Naive B cell (primary cell): ENCODE measurements at places on chromosomes 7 and 10.

GRCh38 chr7:46741938-46742540, 821.0 kb upstream of the IGFBP3 start:
- no peak for DNase-seq

DNA sequence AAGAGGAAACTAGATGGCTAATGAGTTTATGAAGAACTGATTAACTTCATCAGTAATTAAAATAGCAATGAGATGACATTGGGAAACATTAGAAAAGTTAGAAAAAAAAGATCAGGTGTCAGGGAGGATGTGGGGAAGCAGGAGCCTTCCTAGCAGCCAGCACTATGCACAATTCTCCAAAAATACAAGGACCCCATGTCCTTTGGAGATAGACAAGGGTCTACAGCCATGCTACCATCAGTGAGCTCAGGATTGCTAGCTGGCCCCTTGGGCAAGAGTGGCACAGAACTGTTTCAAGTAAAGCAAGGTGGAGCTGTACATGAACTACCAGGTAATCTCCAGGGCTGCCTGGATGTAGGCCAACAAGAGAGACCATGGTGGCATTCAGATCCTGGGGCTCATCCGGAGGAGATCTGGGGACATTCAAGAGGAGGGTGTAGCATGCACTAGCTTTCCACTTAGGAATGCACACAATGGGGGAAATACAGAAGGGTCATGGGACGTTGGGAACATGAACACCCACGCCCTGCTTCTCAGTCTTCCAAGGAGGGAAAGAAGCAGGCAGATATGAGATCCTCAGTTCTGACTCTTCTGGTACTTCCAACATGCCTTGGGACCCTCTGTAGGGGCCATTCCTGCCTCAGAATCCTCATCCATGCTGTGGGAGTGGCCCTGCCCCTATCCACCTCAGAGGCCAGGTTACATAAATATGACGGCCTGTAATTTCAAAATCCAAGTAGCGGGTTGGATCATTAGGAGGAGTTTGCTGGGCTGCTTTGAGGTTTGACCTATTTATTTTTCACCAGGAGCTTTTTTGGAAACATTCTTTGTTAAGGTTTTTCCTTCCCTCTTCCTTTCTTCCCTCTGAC, 82.2 kb upstream of the HABP2 start:
- DNase-seq, result no peak

- no peak for DNase-seq
Observed at GRCh38 chr10:3169673-3170072, 2.9 kb downstream of the PITRM1 start.

DNA sequence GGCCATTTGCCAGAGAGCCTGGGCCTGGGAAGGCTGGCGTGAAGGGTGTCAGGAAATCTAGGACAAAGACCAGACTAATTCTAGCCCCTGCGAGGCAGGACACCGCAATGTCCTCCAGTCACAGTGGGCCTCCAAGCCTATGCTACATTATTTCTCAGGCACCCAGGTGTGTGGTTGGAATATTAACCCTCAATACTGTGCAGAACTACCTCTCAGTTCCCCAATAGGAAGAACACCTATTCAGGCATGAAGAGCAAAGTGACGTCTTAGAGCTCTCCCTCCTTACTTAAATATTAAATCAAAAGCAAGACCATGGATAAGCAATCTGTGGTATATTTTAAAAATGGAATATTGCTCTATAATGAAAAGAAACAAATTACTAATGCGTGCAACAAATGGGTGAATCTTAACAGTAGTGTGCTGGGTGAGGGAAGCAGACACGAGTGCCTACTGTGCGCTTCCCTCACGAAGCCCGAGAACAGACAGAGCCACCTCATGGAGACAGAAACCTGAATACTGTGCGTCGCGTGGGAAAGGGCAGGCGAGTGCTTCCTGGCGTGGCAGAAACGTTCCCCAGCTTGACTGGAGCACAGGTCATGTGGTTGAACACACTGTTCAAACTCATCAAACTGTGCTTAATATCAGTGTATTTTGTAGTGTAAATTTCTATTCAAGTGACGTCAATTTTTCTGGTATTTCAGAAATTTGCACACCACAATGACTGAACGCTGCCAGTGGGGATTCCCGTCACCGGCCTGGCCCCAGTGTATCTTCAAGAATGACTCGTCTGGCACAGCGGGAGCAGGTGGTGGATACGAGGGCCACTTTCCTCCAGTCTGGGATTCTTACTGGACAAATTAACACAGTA, 15.5 kb upstream of the PTPRN2 start:
- DNase-seq, result no peak

- DNase-seq, result no peak
Observed at GRCh38 chr10:78578929-78579328, 489.8 kb upstream of the ZMIZ1 start.

DNA sequence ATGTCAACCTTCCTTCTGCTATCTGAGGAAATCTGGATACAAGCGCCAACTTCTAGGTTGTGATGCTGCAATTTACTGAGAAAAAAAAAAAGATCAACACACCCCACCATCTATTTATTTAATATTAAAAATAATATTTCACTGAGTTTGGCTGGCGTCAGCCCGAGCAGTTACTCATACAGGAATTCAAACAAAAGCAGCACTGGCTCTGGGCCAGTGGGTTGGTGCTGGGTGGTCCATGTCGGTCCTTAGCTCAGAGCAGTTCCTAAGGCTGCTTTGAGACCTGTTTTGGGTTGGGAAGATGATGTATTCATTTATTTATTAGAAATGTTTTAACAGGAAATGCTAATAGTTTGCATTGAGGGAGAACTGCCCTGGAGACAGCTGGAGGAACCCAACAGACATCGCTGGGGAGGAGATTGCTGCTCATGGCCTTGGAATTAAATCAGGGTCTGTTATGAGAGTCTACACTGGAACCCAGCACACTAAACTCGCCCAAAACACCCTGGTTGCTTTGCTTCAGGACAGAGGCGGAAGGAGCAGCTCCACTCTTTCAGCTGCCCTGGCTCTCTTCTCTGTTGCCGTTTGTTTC, 36.3 kb upstream of the GOT1 start:
- no peak for DNase-seq

DNA sequence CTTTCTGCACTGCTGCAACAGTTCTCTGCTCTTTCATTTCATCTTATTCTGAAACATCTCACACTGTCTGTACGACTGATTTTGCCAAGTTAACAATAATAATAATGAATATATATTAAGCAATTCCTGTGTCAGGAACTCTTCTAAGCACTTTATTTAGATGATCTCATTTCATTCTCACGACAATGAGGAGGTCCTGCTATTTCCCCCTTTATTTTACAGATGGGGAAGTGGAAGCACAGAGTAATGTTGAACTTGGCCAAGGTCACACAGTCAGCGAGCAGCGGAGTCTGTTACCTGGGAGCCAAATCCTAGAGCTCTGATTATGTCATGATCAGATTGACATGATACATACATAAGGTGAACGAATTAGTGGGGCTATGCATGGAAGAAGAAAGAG, 5.8 kb downstream of the MRC1 start:
- no peak for DNase-seq

DNA sequence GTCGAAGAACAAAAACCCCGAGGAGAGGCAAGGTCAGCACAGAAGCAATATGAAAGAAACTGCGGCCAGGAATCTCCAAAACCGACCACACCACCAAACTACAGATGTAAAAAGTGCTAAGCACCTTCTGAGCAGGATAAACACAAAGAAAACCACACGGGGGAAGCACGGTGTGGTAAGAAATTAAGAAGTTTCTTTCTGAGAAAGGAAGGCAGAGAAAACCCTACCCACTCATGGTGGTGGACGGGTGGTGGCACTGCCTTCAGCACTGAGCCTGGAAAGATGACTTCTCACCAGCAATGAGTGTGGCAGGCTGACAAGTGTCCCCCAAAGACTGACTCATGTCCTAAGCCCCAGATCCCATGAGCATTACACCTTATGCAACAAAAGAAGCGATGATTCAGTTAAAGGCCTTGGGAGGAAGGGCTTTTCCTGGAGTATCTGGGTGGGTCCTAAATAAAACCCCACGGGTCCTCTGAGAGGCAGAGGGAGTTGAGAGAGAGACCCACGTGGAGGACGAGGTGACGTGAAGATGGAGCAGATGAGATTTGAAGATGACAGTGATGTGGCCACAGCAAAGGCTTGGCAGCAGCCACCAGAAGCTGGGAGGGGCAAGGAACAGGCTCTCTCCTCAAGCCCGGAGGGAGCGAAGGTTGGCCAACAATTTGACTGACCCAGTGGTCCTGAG, 124.9 kb downstream of the DLG5 start:
- no peak for DNase-seq
